HepG2 (cell line): ENCODE measurements at places on chromosomes 5 and 9.

DNA sequence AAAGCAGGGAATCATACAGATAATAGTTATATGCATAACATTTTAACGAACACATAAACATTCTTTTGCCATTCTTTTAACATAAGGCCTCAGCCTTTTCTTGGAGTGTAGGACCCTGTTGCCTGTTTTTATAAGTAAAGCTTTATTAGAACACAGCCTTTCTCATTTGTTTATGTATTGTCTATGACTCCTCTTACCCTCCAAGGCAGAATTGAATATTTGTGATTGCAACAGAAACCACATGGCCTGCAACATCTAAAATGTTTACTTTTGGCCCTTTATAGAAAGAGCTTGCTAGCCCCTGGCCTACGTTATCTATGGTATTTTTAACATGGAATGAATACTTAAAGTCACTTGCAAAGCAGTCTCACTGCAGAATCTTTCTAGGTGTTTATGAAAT lies 2.6 kb downstream of the SLC31A1 start:
- peak; percentile 27 for DNase-seq

- peak; percentile 99 for DNase-seq
These were observed 158.6 kb upstream of the DMRT1 start for GRCh38 chr9:682633-683508.

- no peak for DNase-seq
These were observed 47.1 kb upstream of the ZNF354A start for GRCh38 chr5:178777520-178777919.

- DNase-seq = no peak
These were observed 325.3 kb downstream of the TLE1 start for GRCh38 chr9:81363916-81364480.
